M059J (cell line): ENCODE measurements at places on chromosomes 5 and 9.

- DNase-seq, result no peak
These were observed 79.8 kb upstream of the LMX1B start for GRCh38 chr9:126533926-126534310.

- DNase-seq, result no peak
These were observed 8.8 kb upstream of the SEPTIN8 start for GRCh38 chr5:132785864-132786263.

DNA sequence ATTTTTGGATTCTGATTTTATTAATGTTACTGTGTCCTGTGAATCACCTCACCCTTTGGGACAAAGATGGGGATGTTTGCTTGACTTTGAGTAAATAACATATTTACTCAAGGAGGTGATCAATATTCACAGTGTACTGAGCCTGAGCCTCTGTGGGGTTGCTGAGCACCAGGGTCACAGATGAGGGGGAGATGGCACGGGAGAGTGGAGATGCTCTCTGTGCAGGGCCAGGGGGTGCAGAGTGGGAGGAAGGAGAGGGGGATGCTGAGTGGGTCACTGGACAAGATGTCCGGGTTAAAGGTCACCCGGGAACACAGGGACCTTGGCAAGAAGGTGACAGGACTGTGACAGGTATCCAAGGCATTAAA is 4.0 kb downstream of the SQSTM1 start:
- no peak for DNase-seq

DNA sequence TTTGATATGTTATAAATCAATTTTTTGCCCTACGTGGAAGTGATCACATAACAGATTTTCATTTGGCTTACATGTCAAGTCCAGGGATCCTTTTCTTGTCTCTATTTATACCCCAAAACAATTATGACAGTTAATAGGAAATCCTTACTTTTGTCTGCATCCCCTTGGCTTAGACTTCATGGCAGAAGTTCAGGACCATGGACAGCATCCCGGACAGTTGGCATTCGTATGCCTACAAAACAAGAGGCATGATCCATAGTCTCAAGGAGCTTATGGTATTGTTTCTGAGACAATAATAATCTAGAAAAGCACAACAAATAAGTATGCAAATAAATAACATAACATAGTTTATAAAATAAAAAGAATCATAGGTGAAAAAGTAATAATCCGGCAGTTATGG is 214.3 kb upstream of the GRIA1 start:
- peak; percentile 34 for DNase-seq

- no peak for DNase-seq
These were observed 20.4 kb downstream of the TENT4A start for GRCh38 chr5:6733411-6734242.

- DNase-seq, result no peak
These were observed 147.4 kb downstream of the INSYN2B start for GRCh38 chr5:169832845-169833244.

DNA sequence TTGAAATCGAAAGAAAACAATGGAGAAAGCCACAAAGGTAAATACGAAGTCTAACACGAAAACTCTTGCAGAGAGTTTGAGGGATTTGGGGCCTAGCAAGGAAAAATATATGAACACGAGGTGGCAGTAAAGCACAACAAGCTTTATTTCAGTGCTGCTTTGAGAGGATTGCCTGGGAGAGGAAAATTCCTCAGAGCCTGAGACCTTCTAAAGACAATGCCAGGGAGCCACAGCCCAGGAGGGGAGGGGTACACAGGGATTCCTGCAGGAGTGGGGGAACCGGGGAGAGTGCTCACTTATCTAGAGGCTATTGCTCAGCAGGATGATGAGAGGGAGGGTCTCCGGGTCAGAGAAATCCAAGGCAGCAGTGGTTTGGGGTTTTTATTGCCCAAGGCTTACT is 134.9 kb upstream of the ADCY2 start:
- peak; percentile 48 for DNase-seq

DNA sequence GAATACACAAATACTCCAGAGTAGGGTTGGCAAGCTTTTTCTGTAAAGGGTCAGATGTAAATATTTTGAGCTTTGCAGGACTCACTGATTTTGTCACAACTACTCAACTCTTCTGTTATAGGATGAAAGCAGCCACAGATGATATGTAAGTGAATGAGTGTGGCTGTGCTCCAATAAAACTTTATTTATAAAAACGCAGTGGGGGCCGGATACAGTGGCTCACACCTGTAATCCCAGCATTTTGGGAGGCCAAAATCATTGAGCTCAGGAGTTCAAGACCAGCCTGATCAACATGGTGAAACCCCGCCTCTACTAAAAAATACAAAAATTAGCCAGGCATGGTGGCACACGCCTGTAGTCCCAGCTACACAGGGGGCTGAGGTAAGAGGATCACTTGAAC is 69.1 kb downstream of the FBXW11 start:
- DNase-seq, result no peak

- DNase-seq, result no peak
These were observed 237.0 kb upstream of the GRAMD2B start for GRCh38 chr5:126186210-126186609.

DNA sequence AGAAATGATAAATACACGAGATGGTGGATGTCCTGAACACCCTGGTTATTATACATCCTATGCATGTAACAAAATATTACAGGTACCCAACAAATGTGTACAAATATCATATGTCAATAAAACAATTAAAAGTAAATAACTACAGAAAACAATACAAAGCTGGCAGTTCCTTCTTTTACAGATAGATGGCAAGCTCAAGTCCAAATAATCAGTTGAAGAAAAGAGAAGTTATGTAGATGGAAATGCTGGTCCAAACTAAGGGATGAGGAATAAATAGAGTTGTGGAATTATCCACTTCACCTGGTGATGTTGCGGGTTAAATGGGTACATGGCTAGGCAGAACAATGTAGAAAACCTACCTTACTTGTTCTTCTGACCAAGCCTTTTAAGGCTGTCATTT is 79.4 kb downstream of the PALM2AKAP2 start:
- DNase-seq, result no peak

DNA sequence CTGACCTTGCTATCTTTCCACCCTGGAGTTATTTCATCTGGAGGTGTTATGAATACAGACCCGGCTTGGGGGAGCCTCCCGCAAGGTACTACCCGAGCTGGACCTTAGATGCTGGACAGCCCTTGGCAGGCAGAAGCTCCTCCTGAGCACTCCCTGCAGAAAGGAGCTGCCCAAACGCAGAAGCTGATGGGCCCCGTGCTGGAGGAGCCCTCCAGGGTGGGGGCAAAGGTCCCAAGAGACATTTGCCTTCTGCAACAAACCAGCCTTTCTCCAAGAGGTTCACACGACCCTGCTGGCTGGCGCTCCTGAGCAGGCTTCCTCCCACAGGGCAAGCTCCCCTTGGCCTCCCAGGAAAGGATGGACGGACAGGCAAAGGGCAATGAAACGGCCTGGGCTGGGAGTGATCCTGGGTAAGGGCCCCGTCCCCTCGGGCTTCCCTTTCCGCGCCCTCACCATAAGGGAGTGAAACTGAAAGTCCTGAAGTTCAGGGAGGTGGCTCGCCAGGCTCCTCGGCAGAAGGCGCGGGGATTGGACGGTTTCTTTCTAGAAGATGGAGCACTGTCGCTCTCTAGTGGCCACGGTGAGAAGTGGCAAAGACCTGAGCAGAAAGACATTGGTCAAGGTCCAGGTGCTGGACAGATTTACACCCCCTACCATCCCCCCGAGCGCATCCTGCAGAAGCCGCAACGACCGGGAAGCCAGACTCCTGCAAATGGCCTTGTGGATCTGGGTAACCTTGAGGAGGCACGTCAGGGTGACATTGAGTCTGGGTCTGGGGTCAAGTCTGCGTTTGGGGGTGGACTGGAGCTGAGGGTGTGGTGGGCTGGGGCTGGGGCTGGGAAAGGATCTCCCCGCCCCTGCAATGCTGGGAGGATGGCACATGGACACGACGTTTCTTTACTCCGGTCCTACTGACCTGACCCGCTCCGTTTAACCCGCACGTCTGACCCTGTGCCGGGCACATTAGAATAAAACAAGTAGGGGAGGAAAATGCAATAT is 56.4 kb downstream of the NEURL1B start:
- DNase-seq, result peak; percentile 87

- peak; percentile 39 for DNase-seq
These were observed 134.0 kb upstream of the MYO10 start for GRCh38 chr5:17069995-17070511.

GRCh38 chr5:167812871-167813270 is 478.6 kb upstream of the WWC1 start:
- DNase-seq, result peak; percentile 49

- DNase-seq, result no peak
These were observed 98.0 kb downstream of the PLPPR1 start for GRCh38 chr9:101126556-101126955.

DNA sequence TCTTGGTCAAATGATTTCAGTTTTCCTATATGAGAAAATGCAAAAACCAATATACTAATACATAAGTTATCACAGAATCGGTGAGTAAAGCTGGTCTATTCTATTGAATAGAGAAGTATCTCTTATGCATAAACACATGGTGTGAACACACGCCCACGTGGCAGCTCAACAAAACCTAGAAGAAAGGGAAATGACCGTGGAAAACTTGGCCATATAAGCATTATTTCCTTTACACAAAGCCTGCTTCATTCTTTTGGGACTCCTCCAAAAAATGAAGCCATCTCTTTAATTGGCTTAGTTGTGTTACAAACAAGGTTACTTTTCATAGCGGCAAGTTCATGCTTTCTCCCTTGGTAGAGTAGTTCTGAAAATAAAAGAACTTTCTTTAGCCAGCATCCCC is 183.2 kb downstream of the TMEM161B start:
- DNase-seq, result no peak

DNA sequence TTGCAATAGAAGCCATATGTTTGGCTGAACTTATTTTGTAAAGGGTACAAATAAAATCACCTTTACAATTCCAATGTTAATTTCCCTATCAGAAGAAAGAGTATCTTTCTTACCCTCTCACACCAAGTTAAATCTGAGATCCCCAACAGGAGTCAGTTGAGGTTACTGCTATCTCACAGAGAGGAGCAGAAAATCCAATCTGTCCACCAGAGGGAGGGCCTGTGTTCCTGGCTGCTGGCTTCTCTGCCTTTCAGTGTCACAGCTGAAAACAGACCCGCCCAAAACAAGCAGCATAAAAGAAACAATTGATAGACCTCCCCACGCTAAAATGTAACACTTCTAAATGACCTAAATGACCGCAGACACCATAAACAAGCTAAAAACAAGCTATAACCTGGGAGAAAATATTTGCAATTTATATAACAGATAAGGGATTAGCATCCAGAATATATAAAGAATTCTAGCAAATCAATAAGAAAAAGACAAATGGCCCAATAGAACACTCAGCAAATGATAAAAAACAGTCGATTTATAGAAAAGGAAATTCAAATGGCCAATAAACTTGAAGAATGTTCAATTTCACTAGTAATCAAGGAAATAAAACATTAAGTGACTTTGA is 24.5 kb upstream of the MVB12B start:
- DNase-seq, result peak; percentile 63

GRCh38 chr9:1922026-1922425 is 93.1 kb upstream of the SMARCA2 start:
- DNase-seq, result no peak

DNA sequence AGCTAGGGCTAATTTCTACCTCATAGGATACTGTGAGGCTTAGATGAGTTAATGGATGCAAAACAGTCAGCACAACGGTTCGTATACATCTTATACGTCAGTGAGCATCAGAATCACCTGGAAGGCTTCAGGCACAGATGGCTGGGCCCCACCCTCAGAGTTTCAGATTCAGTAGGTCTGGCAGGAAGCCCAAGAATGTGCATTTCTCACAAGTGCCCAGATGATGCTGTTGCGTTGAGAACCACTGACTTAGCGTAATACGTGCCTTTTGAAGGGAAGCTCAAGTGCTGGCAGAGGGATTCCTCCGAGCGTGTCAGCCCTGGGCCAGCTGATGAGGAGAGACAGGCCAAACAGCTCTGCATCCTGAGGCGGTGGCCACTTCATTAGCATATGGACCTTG is 117.1 kb upstream of the WWC1 start:
- DNase-seq, result peak; percentile 20

GRCh38 chr9:75197561-75197960 is 109.2 kb downstream of the OSTF1 start:
- peak; percentile 46 for DNase-seq

DNA sequence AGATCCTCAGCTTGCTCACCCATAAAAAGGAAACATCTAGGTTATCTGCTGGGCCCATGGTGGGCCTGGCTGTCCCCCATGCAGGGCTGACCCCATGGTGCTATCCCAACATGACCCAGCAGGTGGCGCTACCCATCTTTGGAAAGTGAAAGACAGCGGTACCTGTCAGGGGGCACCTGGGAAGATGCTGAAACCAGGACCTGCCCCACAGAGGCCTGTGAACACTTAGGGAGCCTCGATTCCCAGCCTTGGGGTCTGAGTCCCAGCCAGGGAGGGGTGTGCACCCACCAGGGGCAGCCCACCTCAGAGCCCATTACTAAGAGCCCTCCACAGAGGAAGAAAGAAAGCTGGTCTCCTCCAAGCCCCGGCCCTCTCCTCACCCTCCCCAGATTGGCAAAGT is 46.6 kb upstream of the IPPK start:
- DNase-seq, result peak; percentile 32

GRCh38 chr9:134624621-134625181 is 16.9 kb upstream of the COL5A1 start:
- peak; percentile 95 for DNase-seq

- DNase-seq, result no peak
These were observed 607 bp downstream of the UHRF2 start for GRCh38 chr9:6413365-6414246.

- DNase-seq, result no peak
These were observed 3.0 kb upstream of the FGF18 start for GRCh38 chr5:171416160-171417049.

GRCh38 chr5:180519098-180519497 is 24.9 kb downstream of the CNOT6 start:
- DNase-seq, result peak; percentile 21

DNA sequence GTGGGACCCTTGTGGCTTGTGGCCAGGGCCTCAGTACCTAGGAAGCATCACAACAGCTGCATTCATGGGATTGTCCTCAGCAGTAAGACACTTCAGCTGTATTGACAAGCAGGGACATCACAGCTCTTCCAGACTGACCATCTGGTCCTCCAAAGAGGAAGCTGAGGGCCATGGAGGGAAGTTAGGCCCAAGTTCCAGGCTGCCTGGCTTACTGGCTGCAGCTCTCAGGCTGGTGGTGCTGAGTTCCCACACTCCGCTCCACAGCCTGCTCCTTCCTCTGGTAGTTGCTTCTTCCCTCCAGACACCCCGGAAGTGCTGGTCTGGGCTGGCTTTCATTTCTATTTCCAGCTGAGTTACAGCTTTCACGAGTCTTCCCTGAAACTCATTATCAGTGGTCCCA is 5.7 kb upstream of the STING1 start:
- DNase-seq, result no peak

GRCh38 chr5:151805414-151806223 is 33.9 kb downstream of the G3BP1 start:
- DNase-seq, result no peak

DNA sequence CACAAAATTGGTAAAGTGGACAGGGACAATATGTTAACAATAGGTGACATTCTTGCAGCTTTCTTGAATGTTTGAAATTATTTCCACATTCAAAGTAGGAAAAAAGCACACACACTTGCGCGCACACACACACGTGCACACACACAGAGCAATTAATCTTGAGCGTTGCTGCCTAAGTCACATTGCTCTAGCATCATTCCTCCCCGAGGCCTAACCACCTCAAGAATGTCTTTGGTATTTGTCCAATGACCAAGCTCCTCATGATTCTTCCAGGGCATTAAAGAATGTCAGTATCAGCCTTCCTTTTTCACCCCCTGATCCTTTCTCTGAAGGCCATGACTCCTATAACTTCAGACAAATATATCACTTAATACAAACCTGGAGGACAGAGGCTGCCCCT is 198.1 kb downstream of the NPR3 start:
- peak; percentile 82 for DNase-seq
